Naive B cell (primary cell): ENCODE measurements at places on chromosomes 6 and 20. TPM values are rescaled to one million over a fixed set of nuclear protein-coding genes. Genes with fewer than 3 reads are reported as not detected.

RBBP8NL gene
- polyA plus RNA-seq, result not detected

C2 gene
- not detected for polyA plus RNA-seq

CST4 gene
- polyA plus RNA-seq, result not detected

LY86 gene
- polyA plus RNA-seq, result 407 TPM

CFAP61 gene
- polyA plus RNA-seq, result not detected

OR2H1 gene
- not detected for polyA plus RNA-seq

EPPIN gene
- not detected for polyA plus RNA-seq

CDSN gene
- polyA plus RNA-seq, result not detected

BPIFB4 gene
- polyA plus RNA-seq, result not detected

SMLR1 gene
- not detected for polyA plus RNA-seq

MRS2 gene
- 19.9 TPM for polyA plus RNA-seq

MRAP2 gene
- polyA plus RNA-seq, result not detected

ETV7 gene
- not detected for polyA plus RNA-seq

ASIP gene
- not detected for polyA plus RNA-seq

TP53TG5 gene
- polyA plus RNA-seq, result 0.27 TPM

STMND1 gene
- polyA plus RNA-seq, result not detected

SALL4 gene
- polyA plus RNA-seq, result not detected

FNDC11 gene
- 5.2 TPM for polyA plus RNA-seq

MCHR2 gene
- polyA plus RNA-seq, result not detected

WFDC2 gene
- not detected for polyA plus RNA-seq

CCM2L gene
- polyA plus RNA-seq, result not detected

MLN gene
- polyA plus RNA-seq, result not detected

EMILIN3 gene
- not detected for polyA plus RNA-seq

TNF gene
- polyA plus RNA-seq, result 2.5 TPM

CALHM4 gene
- polyA plus RNA-seq, result 0.32 TPM

SLC2A4RG gene
- polyA plus RNA-seq, result 1.3 TPM

SEMG1 gene
- polyA plus RNA-seq, result not detected

FAM217A gene
- not detected for polyA plus RNA-seq

PCNA gene
- polyA plus RNA-seq, result 42.9 TPM

STMN3 gene
- 4.2 TPM for polyA plus RNA-seq

NKX2-2 gene
- not detected for polyA plus RNA-seq
